ENCODE measurements at places on chromosomes 16 and 17.

GRCh38 chr16:77111056-77111565, 79.9 kb upstream of the MON1B start:
- no peak for DNase-seq

DNA sequence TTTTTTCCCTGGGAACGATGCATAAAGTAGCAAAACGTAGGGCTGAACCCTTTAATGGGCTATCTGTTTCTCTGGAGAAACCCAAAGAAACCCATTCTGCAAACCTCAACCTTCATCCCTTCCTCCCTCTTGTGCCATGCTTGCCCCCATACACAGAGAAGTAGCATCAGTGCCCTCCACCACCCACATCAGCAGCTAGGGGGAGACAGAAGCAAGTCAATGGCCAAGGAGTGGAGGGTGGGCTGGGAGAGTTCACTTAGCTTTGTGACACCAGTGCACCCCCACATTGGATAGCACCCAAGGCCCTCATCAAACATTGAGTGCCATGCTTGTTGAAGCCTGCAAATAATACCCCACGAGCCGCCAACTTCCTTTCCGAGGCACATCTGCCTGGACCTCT, 282.4 kb downstream of the ABCC12 start:
- no peak for DNase-seq

GRCh38 chr17:83014297-83014696, 65.1 kb upstream of the METRNL start:
- DNase-seq = no peak

GRCh38 chr16:13492046-13492445, 427.9 kb upstream of the ERCC4 start:
- DNase-seq = no peak

- DNase-seq = no peak
Measured at GRCh38 chr17:20987511-20987910, 55.3 kb downstream of the USP22 start.

- DNase-seq = peak; percentile 39
Measured at GRCh38 chr16:50645563-50646220, 35.4 kb downstream of the SNX20 start.

DNA sequence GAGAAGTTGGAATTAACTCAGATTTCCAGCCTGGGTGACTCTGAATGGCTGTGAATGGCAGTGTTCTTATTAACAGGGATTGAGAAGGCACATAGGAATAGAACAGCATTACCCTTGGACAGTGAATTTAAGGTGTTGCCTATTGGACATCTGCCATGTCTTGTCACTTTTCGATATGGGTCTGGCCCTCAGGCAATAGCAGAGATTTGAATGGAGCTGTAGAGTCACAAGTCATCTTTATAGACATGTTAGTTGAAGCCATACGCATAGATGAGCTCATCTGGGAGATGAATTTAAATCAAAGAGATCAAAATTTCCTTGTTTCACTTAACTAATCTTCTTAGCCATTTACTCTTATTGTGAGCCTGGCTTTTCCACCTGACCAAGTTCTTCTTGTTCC, 14.9 kb upstream of the DHRS11 start:
- DNase-seq = no peak

DNA sequence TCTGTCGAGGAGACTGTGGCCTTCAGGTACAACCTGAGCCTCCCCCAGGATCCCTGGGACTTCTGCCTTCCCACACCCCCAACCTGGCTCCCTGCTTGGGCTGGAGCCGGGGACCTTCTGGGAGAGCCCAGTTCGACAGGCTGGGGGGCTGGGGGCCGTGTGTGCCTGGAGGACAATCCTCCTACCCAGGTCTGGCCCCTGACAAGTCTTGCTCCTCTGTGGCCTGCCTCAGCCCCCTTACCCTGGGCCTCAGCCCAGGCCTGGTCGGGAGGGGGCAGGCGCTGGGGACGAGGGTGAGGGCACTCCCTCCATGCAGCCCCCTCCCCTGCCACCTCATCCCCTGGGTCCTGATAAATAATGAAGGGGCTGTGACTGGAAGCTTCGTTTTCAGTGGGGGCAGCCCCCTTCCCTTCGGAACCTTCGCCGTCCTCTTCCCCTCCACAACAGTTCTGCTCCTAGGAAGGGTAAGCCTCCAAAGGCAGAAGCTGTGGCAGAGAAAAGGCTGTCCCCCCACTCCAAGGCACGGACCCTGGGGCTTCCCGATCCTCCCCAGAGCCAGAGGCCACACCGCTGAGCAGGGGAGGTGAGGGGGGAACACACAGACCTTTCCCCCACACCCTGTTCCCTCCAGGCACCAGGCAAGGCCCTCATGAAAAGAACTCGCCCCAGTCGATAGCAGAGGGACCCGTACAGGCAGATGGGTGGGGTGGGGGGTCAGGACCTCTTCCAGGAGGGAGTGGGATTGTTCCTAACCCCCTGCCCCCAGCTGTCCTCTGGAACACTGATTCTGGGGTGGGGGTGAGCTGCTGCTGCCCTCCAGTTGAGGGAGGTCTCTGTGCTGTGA, 5.0 kb upstream of the BAHCC1 start:
- peak; percentile 61 for DNase-seq

GRCh38 chr16:50185005-50185505, 31.9 kb downstream of the TENT4B start:
- DNase-seq = peak; percentile 13

GRCh38 chr16:24010440-24011089, 174.8 kb downstream of the PRKCB start:
- peak; percentile 24 for DNase-seq

- no peak for DNase-seq
Measured at GRCh38 chr17:71438631-71439146, 682.1 kb upstream of the SOX9 start.

- no peak for DNase-seq
Measured at GRCh38 chr16:1305823-1306222, 3.6 kb upstream of the UBE2I start.

GRCh38 chr16:47139561-47140185, 4.1 kb downstream of the NETO2 start:
- no peak for DNase-seq

DNA sequence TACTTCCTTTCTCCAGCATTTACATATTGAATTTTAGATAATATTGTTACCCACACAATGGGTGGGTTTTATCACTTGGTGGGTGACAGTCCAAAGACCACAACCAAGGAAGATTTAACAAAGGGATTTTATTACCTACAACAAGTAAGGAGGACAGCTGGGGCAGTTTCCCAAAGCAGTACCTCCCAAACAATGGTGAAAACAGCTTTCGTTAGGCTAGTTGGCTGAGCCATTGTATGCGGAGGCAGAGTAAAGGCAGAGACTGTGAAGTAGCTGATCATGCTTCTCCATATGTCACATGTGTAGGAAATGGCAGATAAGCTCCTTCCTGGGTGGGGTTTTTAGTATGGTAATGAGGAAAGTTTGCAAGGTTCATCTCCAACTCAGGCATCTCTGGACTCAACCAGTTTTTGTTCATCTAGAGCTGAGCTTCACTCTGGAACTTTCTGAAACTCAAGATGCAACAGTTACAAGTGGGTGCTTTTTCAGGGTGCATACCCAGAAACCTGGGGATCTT, 104.3 kb upstream of the PSMD7 start:
- DNase-seq = no peak

DNA sequence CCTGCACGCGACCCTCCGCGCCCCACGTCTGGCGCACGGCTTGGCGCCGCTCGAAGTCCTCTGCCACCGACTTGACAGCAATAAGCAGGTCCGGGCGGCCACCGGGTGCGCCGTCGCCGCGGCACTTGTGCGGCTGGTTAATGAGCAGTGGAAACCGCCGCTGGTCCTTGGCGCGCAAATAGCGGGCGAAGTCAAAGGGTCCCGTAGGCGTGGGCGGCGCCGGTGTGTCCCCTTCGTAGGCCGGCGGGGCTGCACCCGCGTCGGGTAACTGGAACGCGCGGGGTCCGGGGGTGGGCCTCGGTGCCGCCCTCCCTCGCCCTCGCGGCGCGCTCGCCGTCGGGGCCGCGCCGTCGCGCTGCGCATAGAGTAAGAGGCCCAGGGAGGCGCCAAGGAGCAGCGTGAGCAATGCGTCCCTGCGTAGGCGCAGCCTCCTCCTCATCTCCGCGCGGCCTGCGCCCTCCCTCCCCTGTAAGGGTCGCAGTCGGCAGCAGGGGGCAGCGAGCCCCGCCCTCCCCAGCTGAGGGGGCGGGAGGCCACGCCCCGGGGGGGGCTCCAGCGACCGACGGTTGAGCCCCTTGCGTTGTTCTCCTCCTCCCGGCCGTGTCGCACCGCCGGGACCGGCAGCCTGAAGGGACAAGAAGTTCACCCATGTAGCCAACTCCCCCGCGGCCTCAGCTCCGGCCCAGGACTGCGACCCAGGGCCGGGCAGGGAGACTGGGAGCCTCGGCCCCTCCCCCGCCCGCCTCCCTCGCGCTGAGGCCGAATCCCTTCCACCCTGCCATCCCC, 558 bp downstream of the B3GNT9 start:
- peak; percentile 91 for DNase-seq

GRCh38 chr17:66965801-66966262, 1.3 kb downstream of the CACNG4 start:
- peak; percentile 60 for DNase-seq

DNA sequence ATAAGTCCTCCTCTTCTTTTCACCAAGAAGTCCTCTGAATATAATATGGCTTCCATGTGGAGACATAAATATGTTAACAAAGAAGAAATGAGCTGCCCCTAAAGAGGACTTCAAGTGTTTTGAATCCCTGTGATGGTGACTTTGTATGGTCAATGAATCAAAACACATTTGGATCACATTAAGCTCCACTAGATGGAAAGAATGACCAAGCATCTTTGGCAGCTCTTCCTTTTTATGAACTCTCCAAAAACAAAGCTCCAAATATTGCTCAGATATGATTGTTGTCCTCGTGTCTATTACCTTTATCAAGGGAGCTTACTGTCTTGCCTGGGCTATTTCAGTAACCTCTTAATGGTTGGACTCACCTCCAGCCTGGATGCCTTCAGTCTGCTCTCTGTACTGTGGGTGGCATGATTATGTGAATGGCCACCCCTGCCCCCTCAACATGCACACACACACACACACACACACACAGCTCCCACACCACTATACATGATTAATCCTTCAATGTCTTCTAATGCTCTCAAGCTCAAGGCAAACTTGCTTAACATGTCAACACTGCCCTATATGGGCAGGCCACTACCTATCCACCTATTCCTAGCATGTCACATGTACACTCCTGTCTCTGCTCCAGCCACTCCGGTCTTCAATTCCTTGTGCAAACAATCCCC, 346.6 kb upstream of the SALL1 start:
- no peak for DNase-seq

DNA sequence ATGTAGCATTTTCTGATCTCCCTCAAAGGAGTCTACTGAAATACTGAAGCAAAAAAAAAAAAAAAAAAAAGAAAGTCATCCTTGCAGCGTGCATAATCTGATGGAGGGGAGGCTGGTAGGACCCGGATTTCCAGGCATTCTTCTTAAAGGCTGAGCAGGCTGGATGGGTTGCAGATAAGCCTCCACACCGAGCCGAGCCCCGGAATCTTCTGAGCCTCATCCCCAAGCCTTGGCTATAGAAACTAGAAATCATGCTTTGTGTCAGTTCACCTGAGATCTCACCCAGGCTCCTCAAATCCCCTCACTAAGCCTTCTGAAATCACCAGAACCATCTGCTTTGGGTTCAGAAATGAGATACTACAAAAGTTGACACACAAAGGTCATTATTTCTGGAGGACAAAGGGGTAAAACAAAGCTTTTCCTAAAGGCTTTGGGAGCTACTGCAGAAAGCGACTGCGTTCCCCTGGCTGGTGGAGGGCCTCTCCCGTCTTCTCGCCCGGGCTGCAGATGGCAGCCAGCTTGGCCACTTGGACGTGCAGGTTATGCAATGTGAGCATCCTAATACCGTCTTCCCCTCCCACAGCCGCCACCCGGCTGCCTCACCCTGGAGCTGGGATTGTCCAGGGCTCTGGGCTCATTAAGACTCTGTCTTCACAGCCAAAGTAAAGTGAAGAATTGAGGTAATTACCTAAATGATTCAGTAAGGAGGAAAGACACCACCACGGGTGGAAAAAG, 4.7 kb upstream of the CACNG4 start:
- DNase-seq = no peak

Measured in right kidney (tissue), 9 donors.